CD4-positive, alpha-beta T cell treated with Interleukin-6 at 100 ng/mL for 8 hours (primary cell): ENCODE measurements at places on chromosomes 2 and 18.

- no peak for DNase-seq
Measured at GRCh38 chr2:58923869-58924268, 682.7 kb upstream of the FANCL start.

- DNase-seq: no peak
Measured at GRCh38 chr2:9847140-9847539, 3.9 kb downstream of the TAF1B start.

DNA sequence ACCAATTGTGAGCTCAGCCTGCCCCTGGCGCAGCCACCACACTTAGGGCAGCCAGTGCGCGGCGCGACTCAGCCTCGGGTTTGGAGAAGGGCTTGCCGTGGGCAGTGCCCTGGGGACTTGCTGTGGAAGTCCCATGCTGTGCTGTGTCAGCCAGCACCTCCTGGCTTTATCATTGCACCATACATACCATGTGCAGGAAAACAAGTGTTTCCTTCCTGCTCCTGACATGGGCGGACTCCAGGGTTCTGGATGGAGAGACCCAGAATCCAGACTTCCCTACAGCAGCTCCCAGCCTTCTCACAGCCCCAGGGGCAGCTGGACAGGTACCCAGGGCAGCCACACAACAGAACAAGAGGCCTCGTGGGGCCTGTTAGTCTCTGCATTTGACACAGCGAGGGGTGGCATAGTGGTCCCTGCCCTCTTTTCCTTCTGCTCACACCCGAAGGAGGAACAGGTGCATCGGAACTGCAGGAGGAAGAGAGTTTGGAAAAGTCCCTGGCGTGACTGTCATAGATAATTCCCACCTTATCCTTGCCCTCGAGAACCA is 54.2 kb downstream of the SDC1 start:
- no peak for DNase-seq

- no peak for DNase-seq
Measured at GRCh38 chr2:42128721-42129486, 40.2 kb upstream of the EML4 start.

DNA sequence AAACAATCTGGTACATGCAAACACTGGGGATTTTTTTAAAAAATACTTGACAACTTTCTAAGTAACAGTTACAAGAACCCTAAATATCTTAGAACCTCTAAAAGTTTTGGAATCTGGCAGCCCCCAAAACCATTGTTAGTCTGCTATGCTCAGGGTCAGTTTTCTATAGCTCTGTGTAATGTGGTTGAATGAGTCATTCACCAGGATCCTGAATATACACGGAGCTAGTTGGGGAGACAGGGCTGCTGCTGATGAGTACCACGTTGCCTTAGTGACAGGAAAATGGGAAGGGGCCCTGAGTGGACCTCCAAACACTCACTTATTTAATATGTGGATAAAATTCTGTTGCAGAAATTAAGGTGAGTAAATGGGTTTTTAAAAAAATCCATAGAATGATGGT is 36.9 kb upstream of the TANC1 start:
- no peak for DNase-seq

DNA sequence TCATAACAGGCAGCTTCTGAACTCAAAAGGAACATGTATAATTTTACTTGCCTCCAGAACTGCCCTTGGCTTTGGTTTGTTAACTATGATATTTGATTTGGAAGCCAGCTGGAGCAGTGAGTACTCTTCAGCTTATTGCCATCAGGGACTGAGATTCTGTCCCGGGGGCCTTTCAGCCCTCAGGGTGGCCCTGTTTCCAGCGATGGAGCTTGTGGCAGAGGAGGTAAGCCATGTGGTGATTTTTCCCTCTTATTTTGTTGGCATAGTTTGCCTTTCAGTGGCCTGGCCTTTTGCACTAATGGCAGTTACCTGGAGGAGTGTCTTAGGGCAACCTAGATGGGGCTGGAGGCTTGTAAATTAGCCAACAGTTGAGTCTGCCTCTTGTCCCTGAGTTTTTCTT is 1955.0 kb upstream of the LRRTM1 start:
- DNase-seq: no peak

GRCh38 chr2:2014251-2014771 is 270.0 kb upstream of the PXDN start:
- no peak for DNase-seq

- DNase-seq: no peak
Measured at GRCh38 chr2:120347396-120348060, 1.6 kb downstream of the INHBB start.

DNA sequence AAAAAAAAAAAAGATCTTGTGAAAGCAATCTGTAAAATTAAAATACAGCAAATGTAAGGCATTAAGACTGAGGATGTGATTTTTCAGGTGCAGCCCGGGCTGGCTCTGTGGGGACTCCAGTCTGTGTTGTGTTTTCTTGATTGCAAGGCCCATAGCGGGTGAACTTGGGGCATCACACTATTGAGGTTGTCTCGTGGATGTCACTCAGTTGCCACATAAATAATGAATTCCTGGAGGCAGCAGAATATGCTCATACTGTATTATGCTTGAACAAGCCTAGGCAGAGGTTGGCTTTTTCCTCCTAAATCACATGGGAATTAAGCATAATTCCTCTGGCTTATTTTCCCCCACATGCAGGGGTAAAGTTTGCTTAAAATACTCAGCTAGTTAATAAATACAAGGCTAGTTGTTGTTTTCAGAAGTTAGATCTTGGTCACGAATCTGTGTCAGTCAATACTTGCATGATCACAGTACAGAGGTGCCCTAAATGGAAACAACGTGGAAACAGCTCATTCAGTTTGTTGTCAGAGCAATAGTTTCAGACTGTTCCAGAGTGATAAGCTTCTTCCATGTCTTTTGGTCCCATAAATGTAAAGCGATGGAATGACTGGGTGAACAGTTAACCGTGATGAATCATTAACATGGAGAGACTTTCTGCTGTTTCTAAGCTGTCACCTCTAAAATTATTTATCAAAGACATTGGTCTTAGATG is 16.4 kb downstream of the GEMIN6 start:
- DNase-seq: no peak

- no peak for DNase-seq
Measured at GRCh38 chr18:12886498-12887126, 2.6 kb upstream of the PTPN2 start.

DNA sequence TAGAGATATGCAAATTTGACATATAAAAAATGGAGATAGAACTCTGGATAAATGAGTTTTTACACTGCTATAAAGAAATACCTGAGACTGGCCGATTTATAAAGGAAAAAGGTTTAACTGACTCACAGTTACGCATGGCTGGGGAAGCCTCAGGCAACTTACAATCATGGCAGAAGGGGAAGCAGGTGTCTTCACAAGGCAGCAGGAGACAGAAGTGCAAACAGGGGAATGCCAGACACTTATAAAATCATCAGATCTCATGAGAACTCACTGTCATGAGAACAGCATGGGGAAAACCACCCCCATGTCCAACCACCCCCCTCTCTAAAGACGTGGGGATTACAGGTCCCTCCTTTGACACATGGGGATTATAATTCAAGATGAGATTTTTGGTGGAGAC is 1540.2 kb upstream of the SLC39A10 start:
- no peak for DNase-seq

DNA sequence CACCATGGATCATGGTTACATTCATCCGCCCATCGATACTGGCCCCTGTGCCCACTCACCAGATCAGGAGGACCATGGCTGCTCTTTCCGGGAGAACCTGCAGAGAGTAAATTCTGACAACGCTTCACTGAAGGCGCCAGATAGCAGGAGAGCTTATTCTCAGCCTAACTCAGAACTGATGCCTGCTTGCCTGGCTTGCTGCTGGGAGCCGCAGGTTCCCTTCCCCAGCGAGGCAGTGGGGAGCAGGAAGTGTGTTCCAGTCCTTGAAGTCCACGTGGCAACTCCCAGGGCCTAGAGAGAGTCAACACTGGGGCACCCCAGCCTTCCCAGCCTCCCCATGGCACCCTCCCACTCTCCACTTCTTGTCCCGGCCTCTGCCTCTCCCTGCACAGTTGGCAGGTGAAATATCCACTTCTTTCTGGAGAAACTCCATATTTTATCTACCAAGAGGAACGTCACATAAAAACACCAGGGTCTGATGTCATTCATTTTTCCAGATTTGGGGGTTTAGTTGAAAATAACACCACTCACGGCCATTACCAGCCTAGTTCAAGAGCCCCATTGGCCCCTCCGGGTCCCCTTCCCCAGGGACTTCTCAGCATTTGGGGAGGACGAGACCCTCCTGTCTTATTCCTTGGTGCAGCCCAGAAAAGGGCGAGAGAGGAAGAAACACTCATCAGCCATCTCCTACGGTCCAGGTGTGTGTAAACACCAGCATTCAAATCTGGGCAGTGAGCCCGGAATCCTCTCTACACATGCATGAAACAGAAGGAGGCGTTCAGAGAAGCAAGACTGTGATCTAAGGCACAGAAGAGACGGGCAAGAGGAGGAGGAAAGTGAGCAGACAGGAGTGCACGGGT is 3.5 kb upstream of the TUBB6 start:
- no peak for DNase-seq

GRCh38 chr2:241958818-241959545 is 89.5 kb downstream of the RTP5 start:
- no peak for DNase-seq

- DNase-seq: no peak
Measured at GRCh38 chr2:191386938-191387536, 141.8 kb downstream of the MYO1B start.

DNA sequence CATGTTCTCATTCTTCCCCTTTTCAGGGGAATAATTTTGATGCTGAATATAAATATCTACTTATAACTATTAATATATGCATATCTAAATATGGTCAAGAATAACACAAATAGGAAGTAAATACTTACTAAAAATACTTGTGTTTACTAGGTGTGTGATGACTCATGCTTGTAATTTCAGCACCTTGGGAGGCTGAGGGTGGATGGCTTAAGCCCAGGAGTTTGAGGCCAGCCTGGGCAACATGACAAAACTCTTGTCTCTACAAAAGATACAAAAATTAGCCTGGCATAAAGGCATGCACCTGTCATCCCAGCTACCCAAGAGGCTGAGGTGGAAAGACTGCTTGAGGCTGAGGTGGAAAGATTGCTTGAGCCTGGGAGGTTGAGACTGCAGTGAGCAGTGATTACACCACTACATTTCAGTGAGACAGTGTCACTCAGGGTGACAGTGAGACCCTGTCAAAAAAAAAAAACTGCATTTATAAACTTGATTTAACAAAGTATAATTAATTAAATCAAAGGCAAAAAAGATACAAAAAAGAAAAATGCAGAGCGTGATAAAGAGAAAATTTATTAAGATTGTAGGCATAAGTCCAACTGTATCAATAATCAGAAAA is 703.1 kb upstream of the VRK2 start:
- no peak for DNase-seq

GRCh38 chr18:2956056-2956455 is 56.9 kb downstream of the LPIN2 start:
- DNase-seq: peak; percentile 59

GRCh38 chr2:230798769-230799399 is 65.9 kb upstream of the ITM2C start:
- peak; percentile 69 for DNase-seq

- DNase-seq: no peak
Measured at GRCh38 chr2:216694826-216695217, 527 bp downstream of the IGFBP5 start.

GRCh38 chr2:8640498-8640897 is 41.4 kb upstream of the ID2 start:
- DNase-seq: no peak

DNA sequence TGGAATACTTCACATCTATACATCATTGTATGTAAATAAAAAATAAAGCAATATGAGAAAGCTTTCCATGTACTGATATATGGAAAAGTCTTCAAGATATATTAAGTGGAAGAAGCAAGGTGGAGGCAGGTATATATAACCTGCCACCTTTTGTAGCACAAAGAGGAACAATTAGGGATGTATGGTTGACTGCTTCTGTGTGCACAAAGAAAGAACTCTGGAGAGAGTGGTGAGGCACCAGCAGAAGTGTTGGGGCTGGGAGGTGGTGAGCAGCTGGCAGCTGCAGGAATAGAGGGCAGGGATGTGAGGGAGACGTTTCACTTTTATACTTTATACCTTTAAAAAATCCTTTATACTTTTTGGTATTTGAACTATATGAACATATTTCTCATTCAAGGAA is 26.1 kb downstream of the KIF5C start:
- no peak for DNase-seq

- DNase-seq: no peak
Measured at GRCh38 chr2:69067026-69067630, 54.1 kb downstream of the ANTXR1 start.

DNA sequence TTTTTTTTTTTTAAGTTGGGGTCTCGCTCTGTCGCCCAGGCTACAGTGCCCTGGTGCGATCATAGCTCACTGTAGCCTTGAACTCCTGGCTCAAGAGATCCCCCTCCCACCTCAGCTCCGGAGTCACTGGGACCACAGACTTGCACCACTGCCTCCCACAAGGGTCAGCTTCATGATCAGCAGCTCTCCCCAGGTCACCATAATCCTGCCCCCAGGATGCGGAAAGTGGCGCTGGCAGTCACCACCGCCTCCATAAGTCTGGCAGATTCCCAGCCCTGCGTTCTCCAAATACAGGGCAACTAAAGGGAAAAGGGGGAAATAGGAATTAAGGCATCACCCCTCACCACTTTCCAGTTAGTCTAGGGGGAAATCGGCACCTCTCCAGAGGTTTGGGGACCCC is 5.2 kb upstream of the ARID5A start:
- no peak for DNase-seq

DNA sequence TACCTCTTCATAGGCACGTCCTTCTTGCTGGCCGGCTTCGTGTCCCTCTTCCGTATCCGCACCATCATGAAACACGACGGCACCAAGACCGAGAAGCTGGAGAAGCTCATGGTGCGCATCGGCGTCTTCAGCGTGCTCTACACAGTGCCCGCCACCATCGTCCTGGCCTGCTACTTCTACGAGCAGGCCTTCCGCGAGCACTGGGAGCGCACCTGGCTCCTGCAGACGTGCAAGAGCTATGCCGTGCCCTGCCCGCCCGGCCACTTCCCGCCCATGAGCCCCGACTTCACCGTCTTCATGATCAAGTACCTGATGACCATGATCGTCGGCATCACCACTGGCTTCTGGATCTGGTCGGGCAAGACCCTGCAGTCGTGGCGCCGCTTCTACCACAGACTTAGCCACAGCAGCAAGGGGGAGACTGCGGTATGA is 2.3 kb downstream of the FZD7 start:
- DNase-seq: no peak

- DNase-seq: no peak
Measured at GRCh38 chr2:192559587-192559986, 364.9 kb upstream of the TMEFF2 start.

GRCh38 chr2:218244665-218245064 is 16.1 kb upstream of the GPBAR1 start:
- no peak for DNase-seq

DNA sequence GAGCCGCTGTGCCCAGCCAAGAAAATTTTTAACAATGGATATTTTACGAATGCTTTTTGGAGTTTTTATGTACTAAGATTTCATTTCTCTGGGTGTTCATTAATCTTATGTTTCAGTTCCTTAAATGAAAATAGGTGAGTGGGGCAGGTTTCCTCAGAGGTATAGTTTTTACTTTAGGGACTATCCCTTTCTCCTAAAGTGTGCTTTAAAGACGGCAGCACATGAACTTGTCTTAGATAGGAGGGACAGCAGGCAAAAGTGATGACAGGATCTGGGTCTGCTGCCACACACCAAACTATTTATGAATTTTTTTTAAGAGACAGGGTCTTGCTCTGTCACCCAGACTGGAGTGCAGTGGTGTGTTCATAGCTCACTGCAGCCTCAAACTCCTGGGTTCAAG is 8.0 kb upstream of the REL start:
- no peak for DNase-seq
